ENCODE measurements at places on chromosomes 3 and 15.

GRCh38 chr3:45043728-45044299, 17.7 kb downstream of the CLEC3B start:
- DNase-seq = no peak

GRCh38 chr3:150384296-150385212, 23.5 kb upstream of the TSC22D2 start:
- DNase-seq = peak; percentile 56

DNA sequence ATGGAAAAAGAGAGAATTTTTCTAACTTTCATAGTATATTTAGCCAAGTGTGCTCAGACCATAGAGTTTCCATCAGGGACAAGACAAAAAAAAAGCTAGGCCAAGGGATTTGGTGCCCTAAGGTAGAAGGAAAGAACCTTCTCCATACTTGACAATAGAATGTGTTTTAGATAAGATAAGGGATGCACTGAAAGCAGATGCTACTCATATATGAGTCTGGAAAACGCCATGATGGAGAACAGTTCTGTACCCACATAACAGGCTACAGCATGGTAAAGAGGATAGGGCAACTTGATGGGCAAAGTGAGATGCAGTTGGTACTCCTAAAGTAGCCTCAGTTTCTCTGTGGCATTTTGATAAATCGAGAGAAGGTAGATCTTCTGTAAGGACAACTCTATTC, 216.4 kb upstream of the NECTIN3 start:
- no peak for DNase-seq

GRCh38 chr3:56547486-56547885, 9.5 kb upstream of the CCDC66 start:
- DNase-seq = peak; percentile 1

DNA sequence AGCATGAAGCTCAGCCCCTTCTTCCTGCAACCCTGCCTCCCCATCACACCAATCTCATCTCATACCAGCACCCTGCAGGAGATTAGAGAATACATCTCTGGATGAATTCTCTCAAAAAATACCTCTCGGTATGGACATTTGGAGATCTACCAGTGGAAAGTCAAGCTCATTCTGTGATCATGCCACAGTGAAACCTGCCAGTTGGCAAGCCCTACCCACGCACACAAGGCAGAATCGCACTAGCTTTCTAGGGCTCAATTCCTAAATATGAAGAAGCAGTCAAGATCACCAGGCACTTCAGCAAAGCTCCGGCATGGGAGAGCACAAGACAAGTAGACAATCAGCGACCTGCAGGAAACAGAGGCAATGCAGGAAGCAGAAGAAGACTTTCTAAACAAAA, 221.2 kb downstream of the NTRK3 start:
- DNase-seq = no peak

GRCh38 chr3:339351-339750, 142.8 kb downstream of the CHL1 start:
- no peak for DNase-seq

DNA sequence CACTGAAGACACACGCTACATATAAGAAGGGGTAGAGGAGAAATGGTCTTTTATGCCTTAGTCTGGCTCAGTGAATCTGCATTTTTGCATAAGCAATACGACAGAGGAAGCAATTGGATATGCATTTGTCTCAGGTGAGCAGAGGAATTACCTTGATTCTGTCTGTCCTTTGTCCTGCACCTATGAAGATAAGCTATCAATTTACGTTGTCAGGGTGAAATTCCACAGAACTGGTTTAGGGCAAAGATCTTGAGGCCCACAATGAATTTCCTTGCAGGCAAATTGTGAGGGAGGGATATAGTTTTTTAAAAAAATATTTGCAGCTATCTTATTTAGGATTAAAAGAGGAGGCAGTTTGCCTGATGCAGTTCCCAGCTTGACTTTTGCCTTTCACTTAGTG, 31.6 kb upstream of the MASP1 start:
- DNase-seq = no peak

- no peak for DNase-seq
Measured at GRCh38 chr15:62099094-62099601, 32.4 kb downstream of the C2CD4A start.

DNA sequence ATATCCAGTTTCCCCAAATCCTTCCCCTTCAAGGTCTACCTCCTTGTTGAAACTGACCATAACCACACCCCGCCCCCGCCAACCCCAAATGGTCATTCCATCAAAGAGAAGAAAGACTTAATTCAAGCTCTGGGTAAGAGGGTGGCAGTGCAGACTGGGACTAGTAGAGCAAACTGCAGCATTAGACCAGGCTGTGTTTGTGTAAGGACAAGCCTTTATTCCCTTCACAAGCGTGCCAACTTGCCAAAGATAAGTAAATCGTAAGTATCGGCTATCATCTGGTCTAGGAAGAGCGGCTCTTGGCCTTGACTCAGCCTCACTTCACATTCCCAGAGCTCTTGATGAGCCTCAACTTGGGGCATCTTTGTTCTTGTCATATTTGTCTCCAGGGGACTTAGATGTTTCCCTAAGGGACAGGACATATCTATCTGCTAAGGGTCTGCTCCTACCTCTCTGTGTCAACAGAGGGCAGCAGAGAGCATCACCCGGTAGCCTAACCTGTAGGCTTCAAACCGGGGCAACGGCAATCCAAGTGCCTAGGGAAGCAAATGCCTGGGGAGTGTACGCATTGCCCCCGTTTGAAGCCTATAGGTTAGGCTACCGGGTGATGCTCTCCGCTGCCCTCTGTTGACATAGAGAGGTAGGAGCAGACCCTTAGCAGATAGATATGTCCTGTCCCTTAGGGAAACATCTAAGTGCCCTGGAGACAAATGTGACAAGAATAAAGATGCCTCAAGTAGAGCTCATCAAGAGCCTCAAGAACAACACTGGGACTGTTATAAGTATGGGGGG, 8.9 kb upstream of the MAP3K13 start:
- DNase-seq = peak; percentile 81

GRCh38 chr3:50245251-50245745, 9.3 kb downstream of the GNAI2 start:
- no peak for DNase-seq

GRCh38 chr15:95152741-95153140, 921.4 kb downstream of the MCTP2 start:
- DNase-seq = no peak

DNA sequence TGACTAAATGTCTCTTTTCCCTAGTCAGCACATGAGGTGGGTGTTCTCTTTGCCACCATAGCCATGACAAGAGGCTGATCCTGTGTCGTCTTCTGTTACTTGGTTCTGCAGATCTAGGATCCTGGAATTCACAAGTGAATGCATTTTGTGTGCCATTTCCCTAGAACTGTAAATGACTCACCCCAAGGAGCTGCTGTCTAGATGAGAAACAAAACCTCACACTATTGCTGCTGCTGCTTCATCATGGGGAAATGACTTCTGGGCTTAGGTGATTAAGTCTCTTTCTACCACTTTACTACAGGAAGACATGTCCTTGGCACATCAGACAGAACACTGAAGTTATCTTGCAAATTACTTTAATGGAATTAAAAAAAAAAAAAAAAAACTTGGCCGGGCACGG, 54.9 kb downstream of the SLCO3A1 start:
- no peak for DNase-seq

DNA sequence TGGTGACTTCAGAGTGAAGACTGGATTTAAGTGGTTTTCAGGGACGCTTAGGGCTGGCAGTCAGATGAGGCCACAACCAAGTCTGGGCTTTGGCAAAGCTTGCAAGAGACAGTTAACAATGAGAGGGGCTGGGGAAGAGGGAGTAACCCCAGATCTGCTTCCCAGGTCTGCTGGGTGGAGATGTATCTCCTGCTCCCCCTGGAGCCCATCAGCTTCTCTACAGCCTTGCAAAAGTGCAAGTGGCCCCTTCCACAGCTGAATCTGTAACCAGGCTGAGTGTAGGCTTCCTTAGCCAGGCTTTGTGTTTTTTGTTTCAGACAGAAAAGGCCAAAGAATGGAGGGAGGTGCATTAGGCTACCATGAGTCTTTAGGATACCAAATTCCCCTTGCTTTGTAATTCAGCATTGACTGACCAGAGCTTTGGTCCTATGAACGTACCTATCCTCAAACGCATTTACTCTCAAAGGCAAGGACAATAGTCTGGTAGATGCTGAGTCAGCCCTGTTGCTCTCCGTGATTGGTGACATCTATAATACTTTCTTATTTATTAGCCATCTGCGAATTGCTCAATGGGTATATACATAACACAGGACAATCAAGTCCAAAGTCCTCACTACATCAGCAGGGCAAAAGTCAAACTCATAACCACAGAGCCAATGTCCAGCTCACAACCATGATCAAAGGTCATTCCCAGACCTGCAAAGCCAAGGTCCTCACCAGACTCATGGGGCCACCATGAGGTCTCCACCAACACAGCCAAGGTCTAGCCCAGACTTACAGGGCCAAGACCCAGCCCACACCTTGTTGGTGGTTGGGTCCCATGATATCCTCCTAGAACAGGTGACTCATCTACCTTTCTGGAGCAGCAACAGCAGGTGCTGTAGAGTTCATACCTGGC, 17.1 kb downstream of the CCDC13 start:
- peak; percentile 45 for DNase-seq

- no peak for DNase-seq
Measured at GRCh38 chr15:66747886-66748707, 46.1 kb downstream of the SMAD6 start.

GRCh38 chr15:64460206-64460723, at the start of gene ZNF609:
ZNF609 (plus strand) TSS chr15:64460578; CDS start chr15:64499420, 38,842 bp downstream.
- DNase-seq = peak; percentile 90

DNA sequence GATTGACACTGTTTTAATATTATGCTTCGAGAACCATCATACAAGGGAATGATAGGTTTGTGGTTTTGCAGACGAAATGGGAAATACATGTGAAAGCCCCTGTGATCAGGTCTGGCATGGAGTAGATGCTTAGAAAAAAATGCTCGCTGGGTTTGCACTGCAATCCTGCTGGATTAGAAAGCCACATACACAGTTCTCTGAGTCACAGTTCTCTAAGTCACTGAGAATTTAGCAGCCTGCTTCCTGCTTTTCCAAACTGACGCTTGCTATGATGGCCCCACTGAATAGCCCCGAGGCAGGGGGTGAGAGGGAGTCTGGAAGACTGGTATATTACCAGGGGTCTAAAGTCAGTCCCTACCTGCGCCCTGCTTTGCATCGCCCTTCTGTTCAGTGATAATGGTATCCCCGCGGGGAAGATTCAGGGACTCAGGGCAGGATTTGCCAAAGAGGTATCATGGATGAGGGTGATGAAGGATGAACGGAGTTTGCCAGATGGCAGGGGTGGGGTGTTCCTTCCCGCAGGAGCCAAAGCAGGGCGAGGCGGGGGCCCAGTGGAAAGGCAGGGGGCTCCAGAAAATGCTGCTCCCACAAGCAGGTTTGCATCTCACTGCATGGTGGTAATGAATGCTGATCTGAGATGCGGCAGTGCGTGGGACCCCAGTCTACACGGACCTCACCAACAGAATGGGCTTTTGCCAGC, 82.3 kb downstream of the IQSEC1 start:
- DNase-seq = no peak

GRCh38 chr3:29515451-29515850, 234.6 kb downstream of the RBMS3 start:
- DNase-seq = no peak

GRCh38 chr3:149808209-149808829, 4.7 kb upstream of the RNF13 start:
- peak; percentile 64 for DNase-seq
